ENCODE measurements at places on chromosomes 1 and 21.

- no peak for DNase-seq
Measured at GRCh38 chr1:243964915-243965314, 86.2 kb upstream of the ZBTB18 start.

DNA sequence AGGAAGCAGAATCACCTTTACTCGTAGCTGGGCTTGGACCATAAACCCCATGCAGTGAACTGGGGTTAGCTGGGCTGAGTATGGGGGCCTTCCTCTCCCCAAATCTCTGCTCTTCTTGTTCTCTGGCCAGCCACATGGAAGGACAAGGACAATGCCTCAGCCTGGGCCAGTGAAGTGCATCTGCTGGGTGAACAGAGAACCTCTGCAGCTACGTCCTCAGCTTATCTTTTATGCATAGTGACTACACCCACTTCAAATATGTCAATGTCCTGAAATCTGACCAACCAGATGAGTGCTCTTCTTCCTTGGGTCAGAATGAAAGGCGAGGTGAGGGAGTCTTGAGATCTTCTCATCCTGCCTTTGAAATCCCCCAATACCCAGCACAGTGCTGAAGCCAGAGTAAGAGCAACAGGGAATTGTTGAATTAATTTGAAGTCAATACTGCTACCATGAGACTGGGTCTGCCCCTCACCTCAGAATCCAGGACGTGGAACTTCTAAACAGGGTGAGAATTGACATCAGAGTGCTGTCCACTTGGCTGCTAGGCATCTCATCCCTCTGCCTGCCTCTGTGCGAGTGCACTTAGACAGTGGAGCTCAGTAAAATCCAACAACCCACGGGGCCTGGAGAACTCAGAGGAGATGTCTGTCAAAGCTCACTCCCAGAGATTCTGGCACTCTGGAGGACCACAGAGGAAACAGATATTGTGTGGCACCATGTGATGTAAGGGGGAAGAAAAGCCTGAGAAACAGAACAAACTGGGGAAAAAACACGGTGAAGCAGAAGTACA lies 99.0 kb downstream of the IER5 start:
- no peak for DNase-seq

DNA sequence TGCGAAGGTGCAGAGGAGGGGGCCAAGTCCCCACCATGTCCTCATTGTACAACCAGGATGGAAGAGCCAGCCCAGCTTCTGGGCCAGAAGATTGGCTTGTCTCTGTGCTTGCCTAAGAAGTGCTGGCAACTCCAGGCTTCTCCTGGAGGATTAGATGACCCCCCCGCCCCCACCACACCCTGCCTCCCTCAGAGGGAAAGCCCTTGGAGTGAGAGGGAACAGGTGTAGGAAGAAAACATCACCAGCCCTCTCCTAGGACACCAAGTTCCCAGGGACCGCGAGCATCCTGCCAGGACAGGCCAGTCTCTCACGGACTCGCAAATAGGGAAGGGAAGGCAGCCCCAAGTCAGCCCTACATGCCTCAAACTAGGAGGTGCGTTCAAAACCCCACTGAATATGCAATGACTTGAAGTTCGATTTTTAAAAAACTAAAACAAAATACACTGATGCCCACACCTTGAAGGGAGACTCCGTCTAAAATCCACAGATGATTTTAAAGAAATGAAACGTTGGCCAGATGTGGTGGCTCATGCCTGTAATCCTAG lies 20.7 kb upstream of the SLC25A33 start:
- DNase-seq, result no peak

DNA sequence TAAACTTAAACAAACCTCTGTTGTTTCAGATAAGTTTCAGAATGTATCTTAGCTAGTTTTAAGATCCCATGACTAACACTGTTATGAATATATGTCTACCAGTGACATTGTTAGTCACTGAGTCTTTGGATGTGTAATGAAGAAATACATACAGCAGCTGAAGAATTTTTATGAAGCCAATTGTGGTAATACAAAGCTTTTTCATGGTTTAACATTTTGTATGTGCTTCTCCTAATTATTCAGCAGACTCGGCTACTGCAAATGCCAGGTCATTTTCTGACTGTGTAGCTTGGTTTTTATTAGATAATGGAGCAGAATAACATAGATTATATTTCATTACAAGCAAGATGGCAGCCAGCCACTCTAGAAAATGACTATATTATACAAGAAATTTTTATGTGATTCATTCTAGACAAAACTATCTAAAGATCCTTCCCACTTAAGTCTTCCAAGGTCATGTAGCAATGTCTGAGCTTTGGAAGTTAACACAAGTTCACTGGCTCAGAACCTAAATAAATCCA lies 147.8 kb downstream of the TNFSF18 start:
- no peak for DNase-seq

DNA sequence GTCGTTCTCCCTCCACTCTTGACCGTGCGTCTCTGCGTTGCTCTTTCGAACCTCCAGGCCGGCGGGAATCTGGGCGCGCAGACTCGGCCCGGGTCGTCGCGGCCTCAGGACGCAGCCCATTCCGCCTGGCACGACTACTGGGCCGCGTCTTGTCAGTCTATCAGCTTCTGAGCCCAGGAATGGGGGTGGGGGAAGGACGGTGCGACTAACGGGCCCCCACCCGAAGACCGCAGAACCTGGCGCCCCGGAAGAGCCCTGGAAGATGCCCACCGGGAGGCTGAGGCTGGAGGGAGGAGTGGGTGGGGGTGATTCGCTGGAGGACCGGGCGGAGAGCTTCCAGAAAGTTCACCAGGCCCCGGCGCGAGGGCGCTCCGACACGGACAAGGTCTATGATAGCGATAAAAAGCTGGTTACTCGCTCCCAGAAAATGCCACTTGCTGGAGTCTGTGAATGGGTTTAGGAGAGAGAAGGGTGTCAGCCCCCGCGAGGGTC lies 1.7 kb upstream of the DMRTA2 start:
- no peak for DNase-seq

DNA sequence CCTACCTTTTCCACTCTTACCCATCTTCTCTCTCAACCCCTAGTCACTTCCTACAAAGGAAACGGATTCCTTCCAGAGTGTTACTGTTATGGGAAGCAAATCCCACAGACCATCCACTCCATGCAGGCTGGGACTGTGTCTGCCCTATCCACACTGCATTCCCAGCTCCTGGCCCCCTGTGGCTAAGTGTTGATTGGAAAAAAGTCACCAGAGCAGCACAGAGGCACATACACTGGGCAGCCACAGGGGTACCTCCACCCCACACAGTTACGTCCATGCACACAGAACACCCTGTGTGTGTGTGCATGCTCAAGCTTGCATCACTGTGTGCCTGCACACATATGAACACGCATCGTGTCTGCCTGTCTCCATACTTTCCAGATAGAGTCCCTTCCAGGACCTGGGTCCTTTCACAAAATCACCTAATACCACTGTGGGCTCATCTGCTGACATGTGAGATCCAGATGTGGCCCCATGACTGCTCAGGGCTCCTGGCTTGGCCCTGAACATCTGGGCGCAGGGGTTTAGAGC lies 4.2 kb upstream of the SERINC2 start:
- DNase-seq, result no peak

GRCh38 chr21:32976791-32977190 lies 48.9 kb upstream of the OLIG2 start:
- no peak for DNase-seq

- DNase-seq, result no peak
Measured at GRCh38 chr1:9466780-9467758, 72.2 kb upstream of the SLC25A33 start.

DNA sequence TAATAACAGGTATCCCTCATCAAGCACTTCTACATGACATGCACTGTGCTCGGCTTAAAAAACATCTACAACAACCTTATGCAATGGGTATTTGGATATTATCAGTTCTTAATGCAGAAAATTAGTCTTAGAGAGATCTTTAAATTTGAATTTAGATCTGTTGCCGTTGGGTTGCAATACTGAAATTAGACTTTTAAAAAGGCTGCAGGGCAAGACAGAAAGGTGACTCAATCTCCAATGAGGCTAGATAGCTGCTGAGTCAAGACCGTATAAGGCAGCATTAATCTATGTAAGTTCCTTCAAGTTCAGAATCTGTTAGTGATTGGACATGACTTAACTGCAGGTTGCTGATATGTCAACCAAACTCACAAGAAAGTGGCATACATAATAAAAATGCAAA lies 37.3 kb downstream of the OLFM3 start:
- no peak for DNase-seq

- DNase-seq, result no peak
Measured at GRCh38 chr1:222416001-222416791, 131.7 kb downstream of the HHIPL2 start.

DNA sequence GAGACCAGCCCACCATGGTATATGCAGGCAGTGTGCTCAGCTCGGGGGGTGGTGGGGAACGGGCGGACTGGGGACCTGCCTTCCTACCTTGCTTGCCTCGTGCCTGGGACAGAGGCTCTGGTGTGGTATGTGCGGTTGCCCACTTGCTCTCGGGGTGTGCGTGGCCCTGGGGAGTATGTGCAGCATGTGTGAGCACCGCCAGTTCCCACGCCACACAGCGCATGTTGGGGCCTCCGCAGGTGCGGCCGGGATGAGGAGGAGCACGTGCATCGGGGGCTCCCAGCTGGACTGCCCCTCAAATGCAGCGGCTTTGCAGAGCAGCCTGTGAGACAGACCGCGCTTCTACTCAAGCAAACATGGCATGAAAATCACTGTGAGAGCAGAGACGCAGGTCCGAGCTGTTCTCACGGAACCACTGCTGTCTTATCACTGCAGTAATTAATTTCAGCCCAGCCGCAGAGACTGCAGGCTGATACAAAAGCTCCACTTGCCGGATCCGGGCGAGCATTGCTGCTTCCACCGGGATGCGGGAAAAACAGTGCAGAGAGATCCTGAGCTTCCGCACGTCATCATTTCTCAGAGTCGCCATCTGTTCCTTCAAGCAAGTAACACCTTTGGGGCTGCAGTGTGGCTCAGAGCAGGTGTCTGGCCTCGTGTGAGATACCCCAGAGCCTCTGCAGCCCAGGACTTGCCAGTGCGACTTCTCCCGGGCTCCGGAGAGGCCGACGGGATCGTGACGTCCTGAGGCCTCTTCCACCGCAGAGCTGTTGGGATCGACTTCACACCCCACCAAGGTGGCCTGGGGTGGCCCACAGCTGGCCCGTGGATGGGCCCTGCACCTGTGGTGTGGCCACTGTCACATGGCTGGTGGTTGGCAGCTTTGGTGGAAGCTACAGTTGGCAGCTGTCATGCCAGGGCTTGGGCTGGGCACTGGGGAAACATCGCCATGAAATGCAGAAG lies 92.6 kb upstream of the ACTRT2 start:
- no peak for DNase-seq

GRCh38 chr21:28421716-28422524 lies 570.8 kb downstream of the LTN1 start:
- no peak for DNase-seq

DNA sequence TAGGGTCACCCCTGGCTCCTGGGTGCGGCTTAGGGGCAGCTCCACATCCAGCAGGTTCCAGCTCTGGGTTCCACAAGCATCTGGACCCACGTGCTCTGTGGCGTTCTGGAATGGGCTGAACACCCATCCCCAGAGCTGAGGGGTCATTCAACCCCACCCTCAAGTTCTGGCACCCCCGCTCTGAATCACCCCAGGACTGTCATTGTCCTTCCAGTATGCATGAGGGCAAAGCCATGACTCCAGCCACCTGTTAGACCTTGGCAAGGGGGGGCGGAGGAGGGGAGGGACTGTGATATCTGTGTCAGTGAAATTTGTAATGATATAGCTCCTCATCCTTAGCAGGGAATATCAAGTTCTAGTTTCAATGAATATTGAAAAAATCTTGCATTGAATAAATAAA lies 12.3 kb downstream of the INSRR start:
- DNase-seq, result no peak

- no peak for DNase-seq
Measured at GRCh38 chr1:160409486-160409885, 9.1 kb downstream of the VANGL2 start.

DNA sequence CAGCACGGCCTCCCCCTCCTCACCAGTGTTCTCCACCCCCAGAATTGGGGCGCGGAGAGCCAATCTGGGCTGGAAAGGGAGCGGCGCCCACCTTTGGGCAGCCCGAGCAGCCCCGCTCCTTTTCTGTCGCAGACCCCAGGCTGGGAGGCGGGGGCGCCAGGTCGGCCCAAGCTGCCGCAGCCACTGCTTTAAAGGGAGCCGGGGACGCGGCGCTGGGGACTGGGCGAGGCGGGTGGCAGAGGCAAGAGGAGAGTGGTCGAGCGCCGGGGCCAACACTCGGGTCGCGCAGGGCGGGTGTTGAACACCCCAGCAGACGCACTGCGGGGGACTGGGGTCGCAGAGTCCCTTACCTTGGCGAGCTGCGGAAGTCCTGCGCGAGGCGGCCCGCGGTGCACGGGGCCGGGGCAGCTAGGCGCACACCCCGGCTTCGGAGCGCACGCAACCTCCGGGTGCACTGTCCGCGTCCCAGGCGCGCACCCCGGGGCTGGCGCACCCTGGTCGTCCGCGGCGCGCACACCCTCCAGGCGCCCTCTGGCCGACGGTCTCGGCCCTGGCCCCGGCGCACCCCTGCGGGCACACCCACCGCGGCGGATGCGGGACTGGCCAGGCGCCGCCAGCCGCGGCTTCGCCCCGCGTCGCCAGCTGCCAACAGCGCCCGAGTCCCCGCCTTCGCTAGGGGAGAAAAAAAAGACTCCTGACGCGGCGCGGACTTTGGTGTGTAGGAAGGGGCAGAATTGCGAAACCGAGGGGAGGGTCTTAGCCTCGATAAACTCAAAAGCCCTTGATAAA lies at the start of gene KANK4:
Gene KANK4 (minus strand): TSS at position 679 of the 789 bp plus-strand sequence. CDS start 37,870 bp downstream, outside the sequence.
- DNase-seq, result no peak

DNA sequence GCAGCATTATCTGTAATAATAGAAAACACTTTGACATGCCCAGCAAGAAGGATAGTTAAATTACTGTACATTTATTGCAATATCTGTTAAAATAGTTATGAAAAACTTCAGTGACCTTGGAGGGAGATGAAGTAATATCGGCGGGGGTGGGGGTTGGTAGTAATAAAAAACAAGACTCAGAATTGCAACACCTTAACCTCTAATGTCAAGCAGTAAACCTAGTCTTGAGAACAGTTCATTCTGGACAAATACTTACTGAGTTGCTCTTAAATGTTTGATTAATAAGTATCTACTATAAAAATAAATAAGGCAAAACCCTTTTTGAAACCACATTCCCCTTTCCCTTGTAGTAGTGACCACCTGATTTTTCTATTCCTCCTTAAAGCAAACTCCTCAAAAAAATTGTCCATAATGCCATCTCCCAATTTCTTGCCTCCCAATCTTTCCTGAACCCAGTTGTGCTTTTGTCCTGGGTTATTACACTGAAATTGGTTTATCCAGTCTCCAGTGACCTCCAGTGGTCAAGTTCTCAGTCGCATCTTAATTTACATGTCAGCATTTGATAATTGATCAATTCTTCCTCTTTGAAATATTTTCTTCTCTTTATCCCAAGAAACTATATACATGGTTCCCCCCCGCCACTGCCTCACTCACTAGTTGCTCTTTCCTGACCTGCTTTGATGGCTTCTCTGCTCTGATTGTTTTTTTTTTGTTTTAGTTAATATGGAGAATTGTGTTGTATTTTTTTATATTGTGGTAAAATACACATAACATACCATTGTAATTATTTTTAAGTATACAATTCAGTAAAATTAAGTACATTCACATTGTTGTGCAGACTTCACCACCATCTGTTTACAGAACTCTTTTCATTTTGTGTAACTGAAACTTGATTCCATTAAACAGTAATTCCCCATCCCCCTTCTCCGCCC lies 36.8 kb downstream of the RAP1A start:
- no peak for DNase-seq

- no peak for DNase-seq
Measured at GRCh38 chr1:59058665-59059439, 238.0 kb upstream of the FGGY start.
